ENCODE measurements at places on chromosomes 1 and 21.

DNA sequence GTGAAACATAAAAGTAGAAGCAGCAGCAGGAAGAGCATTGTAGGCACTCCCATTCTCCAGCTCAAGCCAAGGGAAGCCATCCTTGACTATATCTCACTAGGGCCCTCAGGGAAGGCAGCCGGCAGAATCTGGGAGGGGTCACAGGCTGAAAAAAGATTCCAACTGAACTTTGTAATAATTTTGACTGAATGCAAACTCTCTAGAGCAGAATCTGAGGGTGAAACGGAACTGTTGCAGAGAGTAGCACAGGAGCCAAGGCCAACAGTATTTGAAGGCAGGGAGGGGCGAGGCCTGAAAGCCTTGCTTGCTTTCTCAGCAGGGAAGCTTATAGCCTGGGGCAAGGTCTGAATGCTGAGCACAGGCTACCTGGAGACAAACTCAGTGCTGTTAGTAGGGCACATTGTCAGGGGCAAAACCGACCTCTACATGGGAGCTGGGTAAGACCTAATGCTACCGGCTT is 180.6 kb downstream of the COL24A1 start:
- no peak for DNase-seq

DNA sequence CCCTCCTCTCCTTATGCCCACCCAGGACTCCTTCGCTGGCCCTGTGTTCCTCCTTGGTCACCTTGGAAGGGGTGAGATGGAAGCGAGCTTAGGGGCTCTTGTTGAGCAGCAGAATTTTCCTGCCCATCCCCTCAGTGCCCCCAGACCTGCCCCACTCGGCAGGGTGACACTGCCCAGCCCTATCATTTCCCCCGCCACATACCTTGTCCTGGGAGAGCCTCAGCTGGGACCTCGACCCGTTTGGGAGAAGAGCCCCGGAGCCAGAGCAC is 1.4 kb upstream of the FNDC5 start:
- no peak for DNase-seq

- peak; percentile 69 for DNase-seq
Measured at GRCh38 chr1:169550294-169550693, 36.0 kb downstream of the F5 start.

- DNase-seq, result no peak
Measured at GRCh38 chr1:244789731-244790130, 45.7 kb upstream of the COX20 start.

DNA sequence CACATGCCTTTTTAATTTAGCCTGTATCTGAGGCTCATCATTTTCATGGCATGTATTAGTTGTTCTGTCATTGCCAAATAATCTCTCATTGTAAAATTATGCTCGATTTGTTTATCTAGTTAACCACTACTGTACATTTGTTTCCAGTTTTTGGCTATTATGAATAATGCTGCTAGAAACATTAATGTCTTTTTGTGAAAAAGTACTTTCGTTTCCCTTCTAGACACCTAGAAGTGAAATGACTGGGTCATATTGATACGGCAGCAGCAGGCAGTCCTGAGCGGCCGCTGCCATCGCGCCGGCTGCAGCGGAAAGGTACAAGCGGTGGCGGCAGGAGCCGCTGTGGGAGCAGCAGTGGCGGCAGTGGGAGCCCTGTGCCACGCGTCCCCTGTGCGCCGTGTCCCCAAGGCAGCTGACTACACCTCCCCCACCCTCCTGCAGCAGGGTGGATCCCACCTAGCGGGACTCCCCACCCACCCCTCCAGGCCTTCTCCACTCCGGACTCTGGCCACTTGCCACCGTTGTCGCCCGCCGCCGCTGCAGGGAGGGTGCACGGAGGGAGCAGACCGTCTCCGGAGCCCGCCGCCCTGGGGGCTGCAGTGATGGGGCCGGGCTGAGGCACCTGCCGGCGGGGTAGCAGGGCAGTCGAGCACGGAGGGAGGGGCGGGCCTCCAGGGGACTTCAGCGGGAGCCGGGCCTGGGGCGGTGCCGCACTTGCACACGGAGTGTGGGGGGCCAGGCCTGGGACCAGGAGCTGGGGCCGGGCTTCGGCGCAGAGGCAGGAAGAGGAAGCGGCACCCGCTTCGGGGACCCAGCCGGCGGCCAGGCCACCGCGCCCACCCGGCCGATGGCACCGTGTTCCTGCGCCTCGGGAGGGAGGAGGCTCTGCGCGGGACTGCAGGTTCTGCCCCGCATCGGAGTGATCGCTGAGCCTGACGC is 66.8 kb upstream of the RGS7 start:
- peak; percentile 16 for DNase-seq

DNA sequence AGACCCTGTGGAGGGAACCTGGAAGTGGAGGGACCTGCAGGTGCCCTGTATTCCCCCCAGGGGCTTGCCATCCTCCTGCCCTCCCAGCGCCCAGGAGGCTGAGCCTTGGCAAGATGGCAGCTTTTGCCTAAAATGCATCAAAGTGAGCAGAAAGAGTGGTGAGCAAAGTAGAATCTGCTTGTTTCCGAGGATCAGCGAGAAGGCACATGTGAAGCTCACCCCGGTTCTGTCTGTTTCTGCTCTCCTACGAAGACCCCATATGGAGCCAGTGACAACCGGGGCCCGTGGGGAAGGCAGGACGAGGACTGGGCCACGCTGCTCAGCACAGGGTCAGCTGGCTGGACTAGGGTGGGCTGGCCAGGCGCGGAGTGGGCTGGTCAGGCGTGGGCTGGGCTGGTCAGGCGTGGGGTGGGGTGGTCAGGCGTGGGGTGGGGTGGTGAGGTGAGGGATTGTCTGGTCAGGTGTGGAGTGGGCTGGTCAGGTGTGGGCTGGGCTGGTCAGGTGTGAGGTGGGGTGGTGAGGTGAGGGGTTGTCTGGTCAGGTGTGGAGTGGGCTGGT is 5.2 kb upstream of the FNDC10 start:
- no peak for DNase-seq

GRCh38 chr1:198449261-198449660 is 91.2 kb downstream of the ATP6V1G3 start:
- no peak for DNase-seq

DNA sequence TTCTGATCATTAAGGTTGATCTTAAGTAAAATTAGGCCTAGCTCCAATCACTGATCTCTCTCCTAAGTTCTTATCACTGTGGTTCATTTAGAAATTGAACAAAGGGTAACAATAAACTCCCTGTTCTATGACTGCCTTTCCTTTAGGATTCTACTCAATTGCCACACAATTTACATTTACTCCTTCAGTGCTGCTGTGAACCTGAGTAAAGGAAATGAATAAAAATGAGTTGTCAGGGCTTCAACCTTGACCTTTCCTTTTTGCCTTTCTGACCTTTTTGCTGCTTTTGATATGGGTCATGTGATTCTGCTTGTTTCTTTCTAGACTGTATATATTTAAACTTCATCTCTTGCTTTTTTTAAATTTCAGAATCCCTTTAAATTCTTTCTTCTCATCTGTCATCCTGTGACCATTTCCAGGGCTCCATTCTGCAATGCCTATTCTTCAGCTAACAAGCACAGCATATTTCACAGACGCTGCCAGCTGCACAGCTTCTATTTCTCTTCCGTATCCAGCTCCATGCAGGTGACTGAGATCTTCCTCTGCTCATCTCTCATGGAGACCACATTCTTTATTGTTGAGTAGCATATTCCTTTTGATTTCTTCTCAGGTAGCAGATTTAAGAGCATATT is 3.2 kb downstream of the LRRC8B start:
- DNase-seq, result no peak
